ENCODE measurements at places on chromosomes 1 and 21.

GRCh38 chr1:19372136-19372514 lies 60.0 kb downstream of the SLC66A1 start:
- DNase-seq = no peak

GRCh38 chr21:31248598-31248997 lies 95.5 kb downstream of the TIAM1 start:
- DNase-seq = no peak

DNA sequence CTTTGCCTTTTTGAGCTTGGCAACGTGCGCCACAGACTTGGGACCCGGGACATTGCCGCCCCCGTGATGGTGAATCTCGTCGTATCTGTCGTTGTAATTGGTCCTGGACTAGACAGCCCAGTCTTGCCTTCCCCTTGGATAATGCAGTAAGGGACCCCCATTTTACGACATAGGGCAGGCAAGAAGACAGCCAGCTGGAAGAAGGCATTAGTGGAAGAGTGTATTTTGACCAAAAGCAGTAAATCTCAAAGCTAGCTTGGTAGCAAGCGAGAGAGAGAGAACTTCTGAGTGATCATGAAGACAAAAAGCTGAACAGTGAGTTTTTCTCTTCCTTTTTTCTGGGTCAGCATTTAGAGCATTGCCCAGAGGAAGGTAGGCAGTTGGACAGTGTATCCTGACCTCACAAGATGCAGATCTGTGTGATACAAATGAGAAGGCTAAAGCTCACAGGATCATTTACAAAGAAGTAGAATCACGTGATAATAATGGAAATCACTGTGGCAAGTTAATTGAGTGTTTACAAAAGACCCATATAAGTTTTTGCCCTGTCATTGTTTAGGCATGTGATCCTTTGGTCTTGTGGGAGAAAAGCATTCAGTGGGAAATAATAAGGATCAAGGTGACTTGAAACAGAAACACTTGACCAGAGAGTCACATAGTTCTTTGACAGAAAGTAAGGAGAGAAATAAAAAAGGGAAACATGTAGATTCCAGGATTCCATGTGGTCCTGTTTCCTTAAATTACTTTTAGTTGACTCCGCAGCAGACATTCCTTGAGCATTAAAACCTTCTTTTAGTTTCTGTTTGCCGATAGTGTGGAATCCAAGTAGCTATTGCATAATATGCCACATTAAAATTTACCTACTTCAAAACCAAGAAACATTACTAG lies 66.3 kb downstream of the CNST start:
- no peak for DNase-seq

DNA sequence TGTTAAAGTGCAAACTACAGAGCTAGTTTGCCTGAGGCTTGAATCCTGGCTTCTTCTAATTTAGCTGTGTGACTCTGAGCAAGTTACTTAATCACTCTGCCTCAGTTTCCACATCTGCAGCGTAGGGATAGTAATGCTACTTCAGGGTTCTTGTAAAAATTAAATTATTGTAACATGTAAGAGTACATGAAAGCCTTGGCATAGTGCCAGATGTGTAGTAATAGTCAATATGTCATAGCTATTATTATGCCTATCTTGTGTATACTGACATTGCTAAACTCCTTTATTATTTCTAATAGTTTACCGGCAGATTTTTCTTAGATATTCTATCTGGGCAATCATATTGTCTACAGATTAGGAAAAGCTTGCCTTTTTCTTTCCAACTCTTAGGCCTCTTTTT lies 6.8 kb upstream of the TADA1 start:
- peak; percentile 67 for DNase-seq

DNA sequence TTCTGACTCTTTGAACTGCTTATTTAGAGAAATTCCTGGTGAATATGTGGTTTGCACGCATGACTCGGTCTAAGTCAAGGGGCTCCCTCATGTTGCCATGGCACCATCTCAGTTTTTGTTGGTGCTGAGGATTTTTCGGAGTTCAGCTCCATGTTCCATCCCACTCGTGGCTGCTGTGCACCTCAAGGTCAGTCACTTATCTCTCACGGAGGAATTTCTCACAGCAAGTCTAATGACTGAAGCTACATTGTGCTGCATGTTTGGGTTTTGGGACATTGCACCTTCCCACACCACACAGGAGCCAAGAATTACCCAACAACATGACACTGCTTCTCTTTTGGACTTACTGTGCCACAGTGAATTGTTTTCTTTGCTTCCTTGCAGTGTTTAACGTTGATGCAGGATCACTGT lies 269.9 kb downstream of the NCAM2 start:
- no peak for DNase-seq

DNA sequence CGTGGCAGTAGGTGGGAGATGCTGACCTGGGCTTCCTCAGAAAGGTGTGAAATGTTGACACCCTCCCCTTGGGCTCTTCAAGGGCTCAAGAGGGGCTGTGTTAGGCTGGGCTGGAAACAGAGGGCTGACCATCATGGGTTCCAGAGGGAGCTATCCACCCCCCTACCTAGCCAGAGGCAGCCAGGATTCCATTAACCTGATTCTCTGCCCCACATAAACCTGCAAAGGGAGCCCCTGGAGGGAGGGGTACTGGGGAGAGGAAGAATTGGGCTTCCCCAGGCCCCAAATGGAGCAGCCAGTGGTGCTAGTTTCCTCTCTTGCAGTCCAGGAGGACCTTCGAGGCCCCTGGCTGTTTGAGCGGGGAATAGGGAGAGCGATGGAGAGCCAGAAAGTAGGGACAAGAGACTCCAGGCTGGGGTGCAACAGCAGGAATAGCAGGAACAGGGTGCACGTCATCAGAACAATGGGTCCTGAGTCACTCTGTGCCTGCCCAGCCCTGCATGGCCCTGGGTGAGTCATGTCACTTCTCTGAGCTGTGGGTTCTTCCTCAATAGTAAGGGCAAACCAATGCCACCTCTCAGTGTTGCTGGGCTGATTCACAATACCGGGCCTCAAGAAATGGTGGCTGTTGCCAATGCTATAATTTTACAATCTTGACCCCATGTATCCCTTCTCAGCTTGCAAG lies 121.2 kb downstream of the EPHB2 start:
- DNase-seq = no peak

- DNase-seq = no peak
Measured at GRCh38 chr1:162541619-162542141, 19.8 kb upstream of the UAP1 start.

DNA sequence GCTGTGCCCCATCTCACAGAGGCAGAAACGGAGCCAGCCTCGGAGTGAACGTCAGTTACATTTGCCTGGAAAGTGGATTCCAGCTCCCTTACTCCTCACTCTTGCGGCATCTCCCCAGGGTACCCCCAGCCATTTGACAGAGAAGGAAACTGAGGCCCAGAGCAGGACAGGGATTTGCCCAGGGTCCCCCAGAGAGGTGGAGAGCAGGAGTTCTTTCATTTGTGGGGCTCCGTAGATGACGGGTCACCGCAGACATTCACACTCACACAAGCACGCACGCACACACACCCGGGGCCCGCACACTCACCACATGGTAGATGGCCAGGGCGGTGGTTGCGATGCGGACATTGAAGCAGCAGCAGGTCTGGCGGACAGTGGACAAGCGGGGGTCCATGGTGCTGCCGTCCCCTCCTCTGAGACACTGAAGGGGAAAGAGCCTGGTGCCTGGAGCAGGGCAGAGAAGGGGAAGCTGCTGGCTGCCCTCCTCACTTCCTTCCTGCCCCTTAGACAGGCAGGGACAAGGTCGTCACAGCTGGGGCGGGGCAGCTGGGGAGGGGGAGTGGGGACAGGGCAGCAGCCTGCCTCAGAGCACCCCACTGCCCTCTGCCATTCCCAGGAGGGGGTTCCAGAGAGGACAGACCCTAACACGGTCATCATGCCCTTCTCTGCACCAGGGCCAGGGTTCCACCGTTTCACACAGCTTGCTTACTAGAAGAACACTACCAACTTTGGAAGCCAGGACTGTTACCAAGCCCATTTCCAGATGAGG lies at the start of gene LAPTM5:
TSS of gene LAPTM5 (minus strand) at position 423 of the 769 bp plus-strand sequence. CDS start at position 394, 29 bp downstream.
- DNase-seq = no peak

DNA sequence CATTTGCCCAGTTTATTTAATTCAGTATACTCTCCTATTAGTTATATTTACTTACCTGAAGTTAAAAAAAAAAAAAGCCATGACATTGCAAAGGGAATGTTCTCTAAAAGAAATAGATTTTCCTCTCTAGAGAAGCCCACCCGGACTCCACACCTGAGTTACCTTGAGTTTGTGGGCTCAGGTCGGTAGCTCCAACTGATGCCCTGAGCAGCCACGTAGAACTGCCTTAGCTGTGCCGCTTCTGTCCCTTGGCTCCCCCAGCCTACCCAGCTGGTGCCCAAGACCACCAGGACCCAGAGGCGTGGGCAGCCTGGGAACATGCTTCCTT lies 250 bp downstream of the F5 start:
- no peak for DNase-seq

- DNase-seq = no peak
Measured at GRCh38 chr1:219143735-219144134, 29.9 kb upstream of the LYPLAL1 start.
